ENCODE measurements at places on chromosomes 5 and 9.

DNA sequence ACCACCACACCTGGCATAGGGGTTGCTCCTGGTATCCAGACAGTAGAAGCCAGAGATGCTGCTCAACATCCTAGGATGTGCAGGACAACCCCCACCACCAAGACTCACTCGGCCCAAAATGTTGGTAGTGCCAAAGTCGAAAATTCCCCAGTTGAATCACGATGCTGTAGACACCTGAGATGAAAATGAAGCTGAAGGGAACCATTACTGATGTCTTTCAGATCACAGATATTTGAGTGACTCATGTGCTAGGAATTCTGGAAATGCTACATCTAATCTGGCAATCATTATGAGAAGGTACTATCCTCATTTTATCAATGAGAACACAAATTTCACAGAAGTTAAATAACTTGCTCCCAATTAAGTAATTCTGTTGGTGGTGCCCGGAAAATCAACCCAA is 21.0 kb upstream of the UBE2QL1 start:
- no peak for DNase-seq

- no peak for DNase-seq
Measured at GRCh38 chr5:16618138-16618897, 1.5 kb upstream of the RETREG1 start.

DNA sequence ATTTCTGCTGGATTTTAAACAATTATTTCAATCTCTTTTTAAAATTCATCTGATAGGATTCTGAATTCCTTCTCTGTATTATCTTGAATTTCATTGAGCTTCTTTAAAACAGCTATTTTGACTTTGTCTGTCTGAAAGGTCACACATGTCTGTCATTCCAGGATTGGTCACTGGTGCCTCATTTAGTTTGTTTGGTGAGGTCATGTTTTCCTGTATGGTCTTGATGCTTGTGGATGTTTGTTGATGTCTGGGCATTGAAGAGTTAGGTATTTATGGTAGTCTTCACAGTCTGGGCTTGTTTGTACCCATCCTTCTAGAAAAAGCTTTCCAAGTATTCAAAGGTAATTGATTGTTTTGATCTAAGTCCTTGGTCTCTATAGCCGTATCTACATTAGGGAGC is 39.1 kb downstream of the DENND4C start:
- no peak for DNase-seq

DNA sequence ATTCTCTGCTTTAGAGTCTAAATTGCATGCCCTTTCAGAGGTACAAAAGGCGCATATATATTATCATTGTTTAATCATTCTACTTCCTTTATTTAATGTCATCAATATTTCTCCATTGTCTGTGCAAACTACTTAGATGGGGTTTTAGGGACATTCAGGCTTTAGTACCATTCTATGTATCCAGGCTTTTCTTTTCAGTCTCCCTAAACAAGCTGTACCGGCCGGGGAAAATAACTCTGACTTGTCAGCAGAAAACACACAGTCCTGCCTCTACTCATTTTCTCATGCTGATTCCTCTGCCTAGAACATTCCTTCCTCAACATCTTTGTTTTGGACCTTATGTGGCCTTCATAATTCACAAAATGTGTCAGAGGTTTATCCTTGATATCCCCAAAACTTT is 392.1 kb upstream of the DAB2 start:
- no peak for DNase-seq

- no peak for DNase-seq
Measured at GRCh38 chr5:14492331-14492964, 89.1 kb upstream of the OTULINL start.

DNA sequence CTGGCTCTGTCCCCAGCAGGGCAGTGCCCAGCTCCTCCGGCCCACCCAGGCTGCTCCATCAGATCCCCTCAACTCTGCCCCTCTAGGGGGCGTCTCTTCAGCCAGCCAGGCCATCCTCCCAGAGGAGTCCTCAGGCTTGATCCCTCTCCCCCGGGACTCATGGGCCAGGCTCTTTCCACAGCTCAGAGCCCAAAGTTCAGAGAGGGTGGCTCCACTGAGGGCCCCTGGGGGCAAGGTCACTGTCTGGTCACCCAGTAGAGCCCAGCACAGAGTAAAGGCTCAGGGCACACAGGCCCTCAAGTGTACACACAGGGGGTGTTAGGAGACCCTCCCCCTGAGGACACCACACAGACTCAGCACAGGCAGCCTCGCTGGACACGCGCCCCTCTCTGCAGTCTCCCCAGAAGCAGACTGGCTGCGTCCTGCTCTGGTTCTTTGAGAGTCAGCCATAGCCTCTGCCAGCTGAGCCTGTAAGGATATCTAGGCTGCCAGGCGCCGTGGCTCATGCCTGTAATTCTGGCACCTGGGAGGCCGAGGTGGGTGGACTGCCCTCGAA is 64.8 kb downstream of the PAX5 start:
- no peak for DNase-seq

GRCh38 chr5:149731617-149732323 is 1.7 kb downstream of the PPARGC1B start:
- DNase-seq = peak; percentile 62

- no peak for DNase-seq
Measured at GRCh38 chr5:163566678-163567077, 61.3 kb downstream of the MAT2B start.

DNA sequence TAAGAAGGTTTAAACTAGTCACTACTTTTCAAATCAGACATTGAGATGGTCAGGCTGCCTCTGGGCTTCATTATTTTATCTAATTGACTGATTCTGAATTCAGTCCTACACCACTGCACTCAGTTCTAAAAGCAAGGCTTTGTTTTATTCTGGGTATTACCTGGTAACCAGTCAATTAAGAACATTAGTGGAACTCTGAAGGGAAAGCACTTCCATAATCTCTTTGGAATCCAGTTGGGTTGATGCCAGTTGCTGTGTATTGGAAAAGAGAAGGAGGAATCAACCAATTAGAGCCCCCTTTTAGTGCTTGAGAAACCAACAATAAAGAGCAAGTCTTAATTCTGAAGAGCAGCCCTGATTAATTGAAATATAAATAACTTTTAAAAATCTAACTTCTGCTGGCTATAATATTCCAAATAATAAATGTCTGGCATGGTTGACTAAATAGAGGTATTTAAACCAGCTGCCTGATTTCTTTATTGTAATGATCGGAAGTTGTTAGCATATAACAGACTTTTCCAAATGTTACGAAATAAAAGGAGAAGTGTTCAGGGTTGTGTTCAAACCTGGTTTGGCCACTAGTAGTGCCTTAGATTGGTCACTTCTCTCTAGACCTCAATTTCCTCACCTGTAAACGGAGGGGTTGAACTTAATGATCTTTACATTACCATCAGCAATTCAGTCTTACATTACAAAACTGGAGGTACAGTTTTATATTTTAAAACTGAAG is 32.0 kb downstream of the CPEB4 start:
- no peak for DNase-seq

DNA sequence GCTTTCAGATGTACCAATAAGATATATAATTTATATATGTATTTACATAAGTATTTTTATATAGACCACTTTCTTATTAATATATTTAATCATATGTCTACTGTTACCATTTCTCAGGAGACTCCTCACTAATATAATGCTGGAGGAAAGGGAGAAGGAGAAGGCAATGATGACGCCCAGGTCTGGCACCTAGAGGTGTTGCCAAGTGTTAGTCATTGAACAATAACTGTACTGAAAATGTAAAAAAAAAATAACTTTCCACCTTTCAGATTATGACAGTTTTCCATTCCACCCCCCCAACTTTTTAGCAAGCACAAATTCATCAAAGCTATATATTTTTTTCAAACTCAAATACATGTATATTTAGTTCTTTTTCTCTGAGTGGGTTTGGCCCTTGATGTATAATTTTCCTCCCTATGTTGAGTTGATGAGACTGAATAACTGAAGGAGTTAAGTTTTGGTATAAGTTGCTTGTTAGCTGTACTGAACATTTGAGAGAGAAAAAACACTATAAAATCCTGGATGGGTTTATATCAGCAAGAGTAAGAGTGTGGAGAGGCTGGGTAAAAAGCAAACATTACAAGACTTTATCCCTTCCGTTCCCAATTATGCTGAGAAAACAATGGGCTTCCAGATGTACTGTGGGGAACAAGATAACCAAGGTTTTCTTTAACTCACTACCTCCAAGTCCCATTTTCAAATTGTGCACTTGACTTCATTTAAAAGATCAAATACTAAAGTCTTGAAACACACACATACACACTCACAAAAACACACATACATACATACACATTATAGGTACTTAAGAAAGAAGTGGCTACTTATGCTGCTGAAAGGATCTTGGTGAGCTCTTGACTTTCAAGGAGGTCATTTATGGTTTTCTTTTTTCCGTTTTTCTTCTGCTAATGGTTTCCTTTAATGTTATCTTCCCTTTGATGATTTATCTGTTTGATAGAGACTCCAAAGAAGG is 142.8 kb upstream of the IFNE start:
- no peak for DNase-seq

GRCh38 chr5:179323026-179323870 is 22.0 kb downstream of the ADAMTS2 start:
- no peak for DNase-seq

DNA sequence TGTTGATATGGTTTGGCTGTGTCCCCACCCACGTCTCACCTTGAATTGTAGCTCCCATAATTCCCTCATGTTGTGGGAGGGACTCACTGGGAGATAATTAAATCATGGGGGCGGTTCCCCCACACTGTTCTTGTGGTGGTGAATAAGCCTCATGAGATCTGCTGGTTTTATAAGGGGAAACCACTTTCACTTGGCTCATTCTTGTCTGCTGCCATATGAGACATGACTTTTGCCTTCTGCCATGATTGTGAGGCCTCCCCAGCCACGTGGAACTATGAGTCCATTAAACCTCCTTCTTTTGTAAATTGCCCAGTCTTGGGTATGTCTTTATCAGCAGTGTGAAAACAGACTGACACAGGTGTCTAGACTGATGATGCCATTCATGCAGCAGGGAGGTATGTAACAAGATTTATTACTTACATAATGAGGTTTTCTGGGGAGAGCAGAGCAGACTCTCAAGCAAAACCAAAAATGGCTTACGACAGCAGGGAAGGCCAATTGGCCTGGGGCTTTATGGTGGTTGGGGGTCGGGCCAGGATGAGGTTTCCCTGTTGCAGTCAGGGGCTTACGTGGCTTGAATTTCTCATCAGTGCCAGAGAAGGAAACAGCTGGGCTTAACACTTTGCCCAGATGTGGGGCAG is 9.5 kb upstream of the COMMD10 start:
- DNase-seq = no peak

- DNase-seq = no peak
Measured at GRCh38 chr5:14172149-14172795, 29.1 kb downstream of the TRIO start.

DNA sequence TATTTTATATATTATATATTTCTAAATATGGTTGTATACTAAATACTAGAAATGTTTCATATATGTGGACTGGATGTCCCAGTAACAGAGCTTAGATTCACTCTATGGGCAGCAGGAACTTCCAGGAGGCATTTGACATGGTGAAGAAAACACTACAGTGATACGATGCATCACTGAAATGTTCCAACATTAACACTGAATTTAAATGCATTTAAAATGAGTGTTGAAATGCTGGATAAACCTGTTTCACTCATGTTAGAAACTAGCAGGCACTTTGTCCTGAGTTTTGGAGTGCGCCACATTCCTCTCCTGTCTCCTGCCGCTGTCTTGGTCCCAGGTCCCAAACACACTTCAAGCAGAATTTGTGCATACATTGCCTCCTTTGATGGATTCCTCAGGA is 237.8 kb upstream of the NFIL3 start:
- no peak for DNase-seq

GRCh38 chr5:83724001-83724400 is 3.3 kb upstream of the HAPLN1 start:
- DNase-seq = no peak

DNA sequence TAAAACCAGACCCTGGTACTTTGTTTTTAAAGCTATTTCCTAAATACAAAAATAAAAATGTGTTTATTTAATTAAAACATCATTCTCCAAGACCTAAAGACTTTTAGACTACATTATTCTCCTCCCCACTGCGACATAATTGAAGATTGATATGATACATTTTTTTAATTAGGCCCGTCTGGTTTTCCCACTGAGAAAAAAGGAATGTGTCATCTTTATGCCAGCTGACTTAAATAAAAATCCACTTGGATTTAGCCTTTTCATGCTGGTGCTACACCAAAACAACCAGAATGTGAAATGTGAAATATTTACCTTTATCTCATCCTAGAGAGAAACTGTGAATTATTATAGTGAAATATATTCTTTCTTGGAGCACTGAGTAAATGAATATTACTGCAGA is 155.5 kb upstream of the PPP1R2B start:
- no peak for DNase-seq

- DNase-seq = no peak
Measured at GRCh38 chr9:112925058-112925641, 34.5 kb upstream of the SLC46A2 start.

DNA sequence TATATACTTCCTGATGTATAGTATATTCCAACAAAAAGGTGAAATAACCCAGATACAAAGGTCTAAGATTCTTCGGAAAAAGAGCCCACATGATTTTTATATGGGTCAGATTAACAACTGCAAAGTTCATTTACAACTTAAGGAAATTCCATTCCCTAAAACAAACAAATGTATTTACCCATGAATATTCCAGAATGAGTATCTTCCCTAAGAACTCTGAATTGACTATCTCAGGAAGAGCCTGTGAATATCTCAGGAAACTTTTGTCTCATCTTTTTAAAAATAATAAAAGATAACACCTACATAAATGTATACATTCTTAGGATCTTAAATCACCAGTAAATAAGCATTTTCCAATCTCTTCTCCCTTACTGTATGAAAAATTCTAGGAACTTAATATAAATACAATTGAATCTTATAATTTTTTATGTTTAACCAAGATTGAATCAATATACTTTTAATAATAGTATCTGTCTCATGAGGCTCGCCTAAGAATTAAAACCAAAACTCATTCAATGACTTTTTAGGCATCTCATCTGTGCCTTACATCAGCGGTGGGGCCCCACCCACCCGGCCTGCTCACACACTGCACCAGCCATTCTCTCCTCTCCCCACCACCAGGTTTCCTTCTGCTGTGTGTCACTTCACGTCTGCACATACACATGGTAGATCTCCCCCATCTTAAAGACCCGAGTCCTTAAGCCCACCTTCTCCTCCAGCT is 78.1 kb downstream of the RAPGEF1 start:
- DNase-seq = no peak

DNA sequence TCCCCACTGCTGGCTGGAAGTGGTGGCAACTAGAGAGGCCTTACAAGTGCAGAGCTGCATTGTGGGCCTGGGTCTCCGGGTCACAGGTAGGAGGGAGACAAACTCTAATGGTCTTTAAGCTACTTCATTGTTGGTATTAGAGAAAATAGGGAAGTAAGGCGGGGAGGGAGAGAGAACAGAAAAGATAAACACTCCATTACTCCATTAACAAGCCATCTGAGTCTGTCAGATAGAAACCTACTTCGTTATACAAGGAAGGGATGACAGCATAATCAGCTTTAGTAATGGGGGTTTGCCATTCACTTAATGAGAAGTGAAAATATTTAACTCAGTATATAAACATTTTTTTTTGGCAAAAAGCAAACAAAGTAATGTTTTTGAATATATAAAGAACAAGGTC is 107.4 kb downstream of the TLE1 start:
- DNase-seq = no peak

GRCh38 chr5:135608761-135609443 is 30.1 kb upstream of the CXCL14 start:
- no peak for DNase-seq

GRCh38 chr9:107020040-107020530 is 157.1 kb downstream of the ZNF462 start:
- DNase-seq = no peak

- no peak for DNase-seq
Measured at GRCh38 chr5:58648846-58649245, 66.0 kb downstream of the RAB3C start.

- DNase-seq = no peak
Measured at GRCh38 chr5:89313804-89314588, 431.0 kb upstream of the MEF2C start.

- no peak for DNase-seq
Measured at GRCh38 chr5:127599320-127599719, 49.6 kb upstream of the CTXN3 start.
